ENCODE measurements at places on chromosomes 2 and 18.
A peak's percentile ranks its signal among the peaks of the same experiment; 100 is the strongest.

DNA sequence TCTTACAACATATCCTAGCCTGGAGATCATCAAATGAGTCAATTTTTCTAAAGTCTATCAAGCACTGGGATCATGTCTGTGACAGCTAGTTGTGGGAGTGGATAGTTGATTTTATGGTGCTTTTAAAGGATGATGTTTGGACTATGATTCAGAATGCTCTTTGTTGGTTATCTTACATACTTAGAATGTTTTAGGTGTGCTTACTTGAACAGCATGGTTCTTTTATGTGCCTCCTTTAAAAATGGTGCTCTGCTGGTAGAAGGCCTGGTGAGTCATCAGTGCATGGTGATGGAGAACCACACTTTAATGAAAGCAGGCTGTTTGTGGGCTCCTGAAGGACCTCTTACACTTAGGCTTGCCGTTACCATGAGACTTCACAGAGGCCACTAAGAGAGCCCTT is 682.7 kb upstream of the FANCL start:
- DNase-seq, result no peak

- DNase-seq, result peak; percentile 51
Measured at GRCh38 chr2:64988420-64989125, 626 bp upstream of the SLC1A4 start.

GRCh38 chr2:151197184-151198108 is 64.2 kb downstream of the RBM43 start:
- no peak for DNase-seq

- DNase-seq, result no peak
Measured at GRCh38 chr18:7754258-7754657, 187.1 kb downstream of the PTPRM start.
